ENCODE measurements at places on chromosomes 5 and 9.

DNA sequence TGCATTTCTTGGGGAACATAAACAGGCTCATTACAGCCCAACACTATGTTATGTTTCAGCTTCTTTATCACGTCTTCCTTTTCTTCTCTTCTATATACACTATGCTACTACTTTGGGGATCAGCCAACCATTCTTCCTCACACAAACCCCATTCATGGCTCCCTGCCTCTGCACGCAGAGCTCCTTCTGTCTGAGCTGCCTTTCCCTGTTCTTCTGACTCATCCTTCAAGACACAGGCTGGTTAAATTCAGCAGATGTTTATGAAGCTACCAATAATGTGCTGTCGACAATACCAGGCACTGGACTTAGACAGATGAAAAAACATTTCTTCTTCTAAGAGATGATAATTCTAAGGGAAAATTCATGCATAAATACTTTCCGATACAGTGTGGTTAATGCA is 102.5 kb upstream of the TXNDC8 start:
- DNase-seq: no peak

GRCh38 chr5:14902826-14903560 is 31.4 kb upstream of the ANKH start:
- DNase-seq: no peak

DNA sequence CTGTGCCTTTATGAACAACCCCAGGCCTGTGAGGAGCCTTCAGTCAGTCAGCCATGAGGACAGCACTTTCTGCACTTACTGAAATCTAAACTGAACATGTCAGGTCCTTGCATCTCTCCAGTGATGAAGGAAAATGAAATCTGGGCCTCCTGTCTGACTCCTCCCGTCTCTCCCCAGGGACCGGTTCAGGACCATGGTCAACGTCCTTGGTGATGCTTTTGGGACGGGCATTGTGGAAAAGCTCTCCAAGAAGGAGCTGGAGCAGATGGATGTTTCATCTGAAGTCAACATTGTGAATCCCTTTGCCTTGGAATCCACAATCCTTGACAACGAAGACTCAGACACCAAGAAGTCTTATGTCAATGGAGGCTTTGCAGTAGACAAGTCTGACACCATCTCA is 77.0 kb upstream of the PLPP6 start:
- DNase-seq: no peak

GRCh38 chr5:97133101-97133500 is 9.3 kb downstream of the LIX1 start:
- DNase-seq: no peak

- DNase-seq: no peak
Measured at GRCh38 chr5:134103397-134103796, 11.1 kb upstream of the TCF7 start.

DNA sequence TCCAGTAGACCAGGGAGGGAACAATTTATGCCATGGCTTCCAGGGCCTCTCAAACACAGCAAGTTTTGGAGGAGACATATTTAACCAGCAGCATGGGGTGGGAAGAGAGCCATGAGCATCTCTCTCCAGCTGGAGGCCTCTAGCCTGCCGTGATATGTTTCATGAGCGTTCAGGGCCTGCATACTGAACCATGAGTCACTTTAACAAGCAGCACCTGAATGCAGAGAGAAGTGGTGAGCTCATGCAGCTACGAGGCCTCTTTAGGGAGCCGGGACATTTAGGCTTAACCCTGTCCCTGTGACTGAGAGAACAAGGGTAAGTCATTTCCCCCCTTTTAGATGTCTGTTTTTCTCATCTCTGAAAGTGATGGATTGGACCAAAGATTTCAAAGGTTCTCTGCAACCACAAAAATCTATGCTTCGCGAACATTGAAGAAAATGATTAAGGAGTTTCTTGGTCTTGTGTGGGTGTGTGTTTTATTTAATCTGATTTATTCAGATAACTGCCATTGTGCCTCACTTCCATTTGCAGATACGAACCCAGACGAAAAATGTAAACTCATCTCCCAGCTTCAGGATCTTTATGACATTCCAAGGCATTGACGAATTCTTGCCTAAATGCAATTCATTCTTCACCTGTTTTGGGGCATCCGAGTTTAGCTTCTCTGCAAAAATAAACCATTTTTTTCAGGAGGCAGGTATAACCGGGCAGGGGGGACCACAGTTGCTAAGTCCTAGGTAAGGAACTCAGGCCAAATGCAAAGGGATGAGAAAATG is 157.0 kb downstream of the GABBR2 start:
- DNase-seq: no peak

DNA sequence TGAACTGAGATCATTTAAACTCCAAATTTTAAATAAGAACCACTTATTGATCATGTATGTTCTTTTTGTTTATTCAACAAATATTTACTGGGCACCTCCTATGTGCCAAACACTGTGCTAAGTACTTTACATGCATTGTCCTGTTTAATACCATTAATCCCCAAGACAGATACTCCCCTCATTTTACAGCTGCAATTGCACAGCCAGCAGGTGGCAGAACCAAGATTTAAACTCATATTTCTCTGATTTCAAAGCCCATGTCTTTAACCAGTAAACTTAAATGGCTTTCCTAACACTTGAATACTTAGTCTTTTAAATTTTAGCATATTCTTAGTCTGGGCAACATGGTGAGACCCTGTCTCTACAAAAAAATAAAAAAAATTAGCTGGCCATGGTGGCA is 43.4 kb upstream of the KIAA1958 start:
- DNase-seq: no peak

GRCh38 chr9:37650299-37650872 is 368 bp upstream of the FRMPD1 start:
- DNase-seq: no peak

All from amygdala (tissue), 56 donors.